Muscle of arm (tissue), 14 donors: ENCODE measurements at places on chromosomes 6 and 20. TPM values are rescaled to one million over a fixed set of nuclear protein-coding genes. Genes with fewer than 3 reads are reported as not detected.

DNA sequence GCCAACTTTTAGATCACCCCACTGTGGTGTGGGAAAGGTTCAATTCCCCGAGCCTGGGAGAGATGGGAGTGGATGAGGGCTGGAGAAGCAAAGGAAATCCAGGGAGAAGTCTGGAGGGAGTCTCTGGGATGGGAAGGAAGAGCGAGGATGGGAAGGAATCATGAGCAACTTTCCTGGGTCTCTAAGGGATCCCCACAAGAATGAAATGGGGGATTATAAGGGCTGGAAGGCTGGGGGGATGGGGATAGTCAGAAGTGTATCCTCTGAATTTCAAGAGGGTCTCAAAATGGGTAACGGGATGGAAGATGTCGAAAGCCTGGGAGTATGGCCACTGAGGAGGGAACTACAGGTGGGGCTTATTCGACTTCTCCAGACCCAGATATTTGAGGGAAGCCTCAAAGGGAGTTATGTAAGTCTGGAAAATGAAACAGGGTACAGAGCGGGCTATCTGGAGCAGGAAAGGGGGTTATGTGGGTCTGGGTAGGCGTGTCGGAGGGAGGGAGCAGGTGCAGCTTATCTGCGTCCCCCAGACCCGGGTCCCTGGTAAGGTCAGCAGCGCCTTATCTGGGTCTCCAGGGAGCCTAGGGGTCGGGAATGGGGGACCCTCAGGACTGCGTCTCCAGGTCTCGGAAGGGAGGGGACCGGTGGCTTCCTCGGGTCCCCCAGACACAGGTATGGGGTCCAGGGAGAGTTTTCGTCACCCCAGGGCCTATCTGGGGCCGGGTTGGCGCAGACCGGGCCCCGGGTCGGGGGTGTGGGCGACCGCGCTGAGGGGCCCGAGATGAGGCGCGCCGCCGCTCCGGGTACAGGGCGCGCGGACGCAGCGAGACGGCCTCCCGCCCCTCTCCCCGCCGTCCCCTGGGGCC, 550 bp downstream of the PLAGL2 start:
- no peak for DNase-seq

Gene PAK5
- 0.18 TPM for polyA plus RNA-seq

DNA sequence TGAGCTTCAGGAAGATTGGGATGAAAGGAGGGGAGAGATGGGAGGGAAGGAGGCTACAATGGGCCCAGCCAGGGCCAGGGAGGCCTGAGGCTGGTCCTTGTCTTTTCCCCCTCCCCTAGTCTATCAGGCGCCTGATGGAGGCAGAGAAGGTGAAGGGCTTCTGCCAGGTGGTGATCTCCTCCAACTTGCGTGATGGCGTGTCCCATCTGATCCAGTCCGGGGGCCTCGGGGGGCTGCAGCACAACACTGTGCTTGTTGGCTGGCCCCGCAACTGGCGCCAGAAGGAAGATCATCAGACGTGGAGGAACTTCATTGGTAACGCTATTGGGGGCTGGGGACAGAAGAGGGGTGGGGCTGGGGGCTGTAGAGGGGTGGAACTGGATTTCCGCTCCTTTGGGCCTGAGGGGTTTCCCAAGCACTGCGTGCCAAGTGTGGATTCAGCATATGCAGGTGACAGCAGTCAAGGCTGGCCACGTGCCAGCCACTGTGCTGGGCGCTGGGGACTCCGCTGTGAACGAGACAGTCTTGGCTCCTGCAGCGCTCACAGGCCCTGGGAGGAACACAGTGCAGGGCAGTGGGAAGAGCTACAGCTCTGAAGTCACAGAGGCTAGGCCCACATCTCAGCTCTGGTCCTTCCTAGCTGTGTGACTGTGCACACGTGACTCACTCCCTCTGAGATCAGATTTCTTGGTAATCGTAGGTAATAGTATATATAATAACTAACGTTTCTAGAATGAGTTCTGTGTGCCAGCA, 22.7 kb downstream of the SLC12A5 start:
- no peak for DNase-seq

Gene POPDC3
- not detected for polyA plus RNA-seq

DNA sequence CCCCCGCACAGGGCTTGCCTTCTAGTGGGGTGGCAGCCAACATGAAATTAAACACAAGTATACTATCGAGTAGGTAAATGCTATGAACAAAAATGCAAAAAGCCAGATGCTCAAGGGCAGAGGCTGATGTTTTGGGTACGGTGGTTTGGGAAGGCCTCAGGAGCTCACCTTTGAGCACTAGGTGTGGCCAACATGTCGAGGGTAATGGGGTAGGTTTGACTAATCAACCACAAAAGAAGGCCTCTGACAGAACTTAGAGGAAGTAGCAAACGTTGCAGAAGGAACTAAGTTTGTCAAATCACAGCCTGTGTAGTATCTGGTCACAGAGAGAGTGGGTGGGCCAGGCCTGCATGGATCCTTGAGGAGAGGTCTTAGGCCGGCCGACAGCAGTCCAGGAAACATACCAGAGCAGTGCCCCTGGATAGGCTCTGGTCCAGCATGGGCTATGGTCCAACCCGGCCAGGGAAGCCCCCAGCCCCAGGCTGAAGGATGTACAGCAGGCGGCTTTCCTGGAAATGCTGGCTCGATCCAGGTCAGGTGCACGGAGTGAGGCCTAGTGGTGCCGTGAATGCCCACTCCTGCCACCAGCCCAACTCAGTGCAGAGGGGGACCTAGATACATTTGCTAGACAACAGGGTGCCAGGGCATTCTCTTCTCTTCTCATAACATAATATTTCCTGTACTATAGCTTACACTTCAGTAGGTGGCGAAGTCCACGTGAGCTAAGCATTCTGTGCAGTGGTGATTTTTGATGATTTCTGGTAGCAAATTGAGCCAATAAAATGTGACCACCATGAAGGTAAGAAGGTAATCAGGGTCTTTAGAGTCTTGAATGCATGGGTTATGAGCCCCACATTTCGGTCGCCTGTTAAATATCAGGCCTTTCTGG, 56.3 kb upstream of the CD93 start:
- DNase-seq: no peak

- DNase-seq: no peak
Measured at GRCh38 chr6:152295346-152295745, 341.8 kb downstream of the SYNE1 start.

Gene LGSN
- polyA plus RNA-seq: not detected

GRCh38 chr20:10253780-10254179, 35.1 kb downstream of the SNAP25 start:
- no peak for DNase-seq

DNA sequence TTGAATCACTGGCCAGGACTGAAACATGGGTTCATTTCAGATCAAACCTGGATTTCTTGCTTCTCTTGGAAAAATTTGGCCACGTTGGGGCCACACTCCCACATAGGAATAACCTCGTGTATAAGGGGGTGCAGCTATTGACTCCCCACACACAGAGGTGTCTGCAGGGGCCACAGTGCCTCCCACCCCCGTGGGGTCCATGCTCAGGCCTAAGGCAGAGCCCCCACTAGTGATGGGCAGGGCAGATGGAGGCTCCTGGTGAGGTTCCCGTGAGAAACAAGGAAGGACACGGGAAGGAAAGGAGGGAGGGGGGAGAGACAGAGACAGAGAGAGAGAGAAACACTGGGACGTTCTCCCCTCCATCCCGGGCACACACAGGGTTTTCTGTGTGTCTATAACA, 230.5 kb downstream of the ERMARD start:
- DNase-seq: no peak

- no peak for DNase-seq
Measured at GRCh38 chr6:52325695-52326471, 36.1 kb upstream of the PAQR8 start.

Gene CITED2
- polyA plus RNA-seq: 168 TPM

Gene RARS2
- polyA plus RNA-seq: 48.4 TPM

- no peak for DNase-seq
Measured at GRCh38 chr6:136625293-136625692, 75.1 kb upstream of the MAP7 start.
